ENCODE measurements at places on chromosomes 12 and 14.

DNA sequence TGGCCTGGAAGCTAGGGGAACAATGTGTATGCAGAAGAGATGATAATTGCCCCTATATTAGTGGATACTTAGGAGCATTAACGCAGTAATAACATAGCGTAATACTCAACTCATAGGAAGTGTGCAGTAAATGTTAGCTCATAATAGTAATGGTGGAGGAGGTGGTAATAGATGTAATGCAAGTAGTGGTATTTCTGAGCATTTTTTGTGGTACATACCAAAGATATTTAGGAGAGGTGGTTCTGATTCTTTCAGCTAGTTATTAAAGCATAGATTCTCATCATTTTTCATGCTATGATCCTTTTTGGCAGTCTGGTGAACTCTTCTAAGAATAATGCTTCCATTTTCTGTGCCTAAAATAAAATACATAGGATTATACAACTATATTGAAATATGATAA is 233.1 kb downstream of the PTPRO start:
- no peak for ATAC-seq

- ATAC-seq: no peak
Measured at GRCh38 chr14:46048127-46048526, 603.5 kb downstream of the RPL10L start.

GRCh38 chr14:102655137-102655536 is 62.7 kb downstream of the RCOR1 start:
- peak; percentile 38 for ATAC-seq

DNA sequence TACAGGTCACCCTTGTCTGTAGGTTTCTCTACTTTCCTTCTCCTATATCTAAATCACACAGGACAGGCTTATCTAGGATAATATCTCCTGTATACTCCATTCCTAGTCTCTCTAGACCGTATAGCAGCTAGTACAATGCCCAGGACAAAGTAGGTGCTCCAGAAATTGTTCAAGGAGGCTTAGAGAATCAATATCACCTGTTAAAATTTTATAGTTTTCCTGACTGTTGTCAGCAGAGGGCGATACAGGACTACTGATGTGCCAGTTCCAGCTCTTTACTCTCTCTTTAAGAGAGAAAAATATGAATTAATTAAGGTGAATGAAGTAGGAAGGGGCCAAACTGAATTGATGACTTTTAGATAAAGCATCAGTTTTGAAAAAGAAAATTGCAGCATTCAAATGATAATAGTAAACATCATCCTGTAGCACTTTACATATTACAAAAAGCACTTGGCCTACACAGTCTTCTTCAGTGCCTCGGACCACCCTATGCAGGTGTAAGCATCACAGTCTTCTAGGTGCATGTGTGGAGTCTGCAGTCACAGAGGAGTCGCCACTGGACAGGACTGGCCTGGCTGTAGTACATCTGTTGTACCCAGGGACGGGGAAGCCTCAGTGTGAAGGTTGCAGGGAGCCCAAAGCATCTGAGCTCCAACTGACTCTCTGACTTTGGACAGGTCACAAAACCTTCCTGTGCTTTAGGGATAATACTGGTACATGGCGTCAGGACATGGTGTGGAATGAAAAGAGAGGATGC is 61.9 kb upstream of the MAX start:
- ATAC-seq: peak; percentile 53

DNA sequence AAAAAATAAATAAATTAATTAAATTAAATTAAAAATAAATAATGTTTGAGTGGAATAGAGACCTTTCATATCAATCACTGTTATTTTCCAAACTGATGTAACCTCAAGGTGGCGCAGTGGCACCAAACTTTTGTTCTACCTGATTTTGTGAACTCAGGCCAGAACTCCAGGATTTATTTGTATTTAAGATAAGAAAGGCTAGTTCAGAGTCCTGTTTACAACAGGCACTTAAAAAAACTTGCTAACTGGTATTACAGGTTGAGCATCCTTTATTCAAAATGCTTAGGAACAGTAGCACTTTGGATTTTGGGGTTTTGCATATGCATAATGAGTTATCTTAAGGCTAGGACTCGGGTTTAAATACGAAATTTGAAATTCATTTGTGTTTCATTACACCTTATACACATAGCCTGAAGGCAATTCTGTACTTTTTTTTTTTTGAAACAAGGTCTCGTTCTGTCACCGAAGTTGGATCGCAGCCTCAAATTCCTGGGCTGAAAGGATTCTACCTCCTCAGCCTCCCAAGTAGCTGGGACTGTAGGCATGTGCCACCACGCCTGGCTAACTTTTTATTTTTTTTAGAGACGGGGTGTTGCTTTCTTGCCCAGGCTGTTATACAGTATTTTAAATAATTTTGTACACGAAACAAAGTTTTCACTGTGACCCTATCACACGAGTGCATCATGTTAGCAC is 32.4 kb downstream of the YY1 start:
- peak; percentile 57 for ATAC-seq

GRCh38 chr12:18719922-18720510 is 17.8 kb downstream of the PLCZ1 start:
- peak; percentile 71 for ATAC-seq

- ATAC-seq: peak; percentile 80
Measured at GRCh38 chr14:92726135-92726932, 22.1 kb downstream of the LGMN start.

DNA sequence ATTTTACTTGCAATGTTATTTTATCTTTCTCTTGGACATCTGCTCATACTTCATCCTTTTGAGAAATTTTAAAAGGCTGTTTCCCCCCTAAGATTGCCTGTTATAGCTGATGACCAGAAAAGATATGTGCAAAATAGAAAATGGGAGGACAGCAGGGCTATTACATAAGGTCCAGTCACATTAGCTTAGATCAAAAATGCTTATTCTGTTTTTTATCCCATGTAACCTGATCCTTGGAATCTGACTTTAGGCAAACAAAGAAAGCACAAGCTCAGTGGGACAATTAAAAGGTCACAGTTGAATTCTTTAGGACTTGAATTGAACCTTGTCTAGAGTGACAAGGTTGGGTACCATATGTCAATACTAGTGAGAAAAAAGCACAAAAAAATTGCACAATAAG is 65.1 kb upstream of the TRHDE start:
- ATAC-seq: no peak

- ATAC-seq: peak; percentile 74
Measured at GRCh38 chr12:4855121-4855924, 54.4 kb upstream of the KCNA1 start.

- no peak for ATAC-seq
Measured at GRCh38 chr12:27523305-27523641, 733 bp upstream of the PPFIBP1 start.

DNA sequence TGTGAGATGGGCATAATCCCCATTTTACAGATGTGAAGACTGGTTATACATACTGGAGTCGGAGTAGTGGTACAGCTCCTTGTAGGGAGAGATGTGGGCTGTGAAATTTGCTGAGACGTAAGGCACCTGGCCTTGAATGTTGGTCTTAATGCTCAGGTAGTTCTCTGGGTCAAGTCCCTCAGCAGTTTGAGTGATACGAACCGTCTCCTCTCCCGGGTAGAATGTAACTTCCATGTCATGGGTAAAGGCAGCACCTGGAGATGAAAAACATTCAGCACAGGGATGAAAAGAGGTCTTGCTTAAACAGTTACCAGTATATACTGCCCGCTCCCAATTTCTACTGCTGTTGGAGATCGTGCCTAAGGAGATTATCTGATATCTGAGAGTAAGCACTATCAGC is 28.3 kb downstream of the NID2 start:
- ATAC-seq: no peak

GRCh38 chr12:100987552-100988521 is 193.3 kb downstream of the ANO4 start:
- ATAC-seq: no peak

DNA sequence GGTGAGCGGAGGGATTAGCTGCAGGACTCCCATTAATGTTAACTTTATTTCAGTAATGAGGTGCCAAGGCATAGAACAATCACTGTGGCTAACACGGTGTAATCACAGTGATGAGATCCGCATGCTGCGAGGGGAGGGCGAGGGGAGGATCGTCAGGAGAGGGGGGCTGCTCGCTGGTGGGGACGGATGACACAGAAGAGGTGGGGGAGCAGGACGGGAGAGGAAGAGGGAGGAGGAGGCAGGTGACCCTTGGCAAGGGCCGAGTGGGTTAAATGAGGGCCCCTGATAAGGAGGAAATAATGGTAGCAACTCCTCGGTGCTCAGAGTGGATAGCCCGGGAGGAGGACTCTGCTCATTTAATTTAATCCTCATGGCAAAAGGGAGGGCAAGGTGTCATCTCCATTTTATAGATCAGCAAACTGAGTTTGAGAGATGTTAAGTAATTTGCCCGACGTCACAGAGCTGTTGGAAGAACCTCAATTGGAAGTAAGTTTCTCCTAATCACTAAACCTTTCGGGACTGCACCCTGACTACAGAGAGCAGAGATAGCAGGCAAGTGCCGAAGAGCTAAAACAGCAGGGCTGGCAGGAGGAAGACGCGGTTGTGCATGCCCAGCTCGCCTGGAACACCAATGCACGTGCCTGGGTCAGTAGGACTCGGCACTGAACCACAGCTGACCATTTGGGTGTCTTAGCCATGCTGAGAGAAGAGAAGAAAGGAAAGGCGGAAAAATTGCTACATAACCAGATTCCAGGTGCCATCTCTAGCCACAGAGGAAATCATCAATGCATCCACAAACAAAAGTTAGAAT is 43.0 kb downstream of the SPRING1 start:
- ATAC-seq: no peak

DNA sequence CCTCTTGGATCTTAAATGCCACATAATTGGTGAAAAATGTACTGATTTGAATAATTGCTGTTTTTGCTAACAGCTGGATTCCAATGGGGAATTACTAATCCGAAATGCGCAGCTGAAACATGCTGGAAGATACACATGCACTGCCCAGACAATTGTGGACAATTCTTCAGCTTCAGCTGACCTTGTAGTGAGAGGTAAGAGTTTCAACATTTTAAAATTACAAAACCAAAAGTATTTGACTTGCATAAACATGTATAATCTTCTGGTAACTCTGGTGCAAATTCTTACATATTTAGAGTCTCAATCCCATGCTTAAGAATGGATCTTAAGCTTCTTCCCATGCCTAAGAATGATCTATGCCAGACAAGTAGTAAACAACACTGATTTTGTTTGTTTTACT is 229.1 kb upstream of the PDZRN4 start:
- no peak for ATAC-seq

DNA sequence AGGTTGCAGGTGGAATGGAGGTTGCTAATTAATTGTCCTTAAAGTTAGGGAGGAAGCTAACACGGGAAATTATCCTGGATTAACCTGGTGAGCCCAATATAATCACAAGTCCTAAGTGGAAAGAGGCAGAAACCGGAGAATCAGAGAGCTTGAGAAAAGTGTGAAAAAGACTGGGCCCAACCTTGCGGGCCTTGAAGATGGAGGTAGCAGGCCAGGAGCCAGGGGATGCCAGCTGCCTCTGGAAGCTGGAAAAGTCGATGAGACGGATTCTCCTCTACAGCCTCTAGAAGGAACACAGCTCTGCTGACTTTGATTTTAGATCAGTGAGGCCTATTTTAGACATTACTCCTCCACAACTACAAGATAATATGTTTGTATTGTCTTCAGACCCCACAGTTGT is 2.1 kb downstream of the SDR9C7 start:
- no peak for ATAC-seq

GRCh38 chr14:101248840-101249675 is 312.2 kb upstream of the DIO3 start:
- ATAC-seq: no peak

DNA sequence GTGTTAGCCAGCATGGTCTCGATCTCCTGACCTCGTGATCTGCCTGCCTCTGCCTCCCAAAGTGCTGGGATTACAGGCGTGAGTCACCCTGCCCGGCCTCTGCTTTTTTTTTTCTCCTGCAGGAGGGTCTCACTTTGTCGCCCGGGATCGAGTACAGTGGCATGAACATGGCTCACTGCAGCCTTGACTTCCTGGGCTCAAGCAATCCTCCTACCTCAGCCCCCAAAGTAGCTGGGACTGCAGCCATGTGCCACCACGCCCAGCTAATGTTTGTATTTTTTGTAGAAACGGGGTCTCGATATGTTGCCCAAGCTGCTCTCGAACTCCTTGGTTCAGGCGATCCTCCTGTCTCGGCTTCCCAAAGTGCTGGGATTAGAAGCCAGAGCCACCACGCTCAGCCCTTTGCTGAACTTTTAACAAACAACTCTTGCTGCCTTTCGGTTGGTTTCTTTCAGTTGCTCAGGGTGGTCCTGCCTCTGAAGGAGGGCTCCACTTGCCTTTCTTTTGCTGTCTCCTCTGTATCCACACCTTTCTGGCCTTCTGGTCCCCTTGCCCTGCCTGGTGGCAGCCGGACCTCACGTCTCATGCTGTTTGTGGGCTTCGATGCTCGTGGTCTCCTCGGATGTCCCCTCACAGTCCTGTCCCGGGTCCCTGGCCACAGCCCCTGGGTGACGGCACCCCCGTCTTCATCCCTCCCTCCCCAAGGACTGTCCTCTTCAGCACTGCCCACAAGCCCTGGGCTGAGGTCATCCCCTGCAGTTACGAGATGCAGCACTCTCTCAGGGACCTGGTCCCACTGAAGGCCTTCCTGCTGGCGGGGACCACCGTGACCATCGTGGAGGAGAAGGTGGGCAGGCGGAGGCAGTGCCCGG is 3.8 kb upstream of the B3GNT4 start:
- ATAC-seq: no peak

DNA sequence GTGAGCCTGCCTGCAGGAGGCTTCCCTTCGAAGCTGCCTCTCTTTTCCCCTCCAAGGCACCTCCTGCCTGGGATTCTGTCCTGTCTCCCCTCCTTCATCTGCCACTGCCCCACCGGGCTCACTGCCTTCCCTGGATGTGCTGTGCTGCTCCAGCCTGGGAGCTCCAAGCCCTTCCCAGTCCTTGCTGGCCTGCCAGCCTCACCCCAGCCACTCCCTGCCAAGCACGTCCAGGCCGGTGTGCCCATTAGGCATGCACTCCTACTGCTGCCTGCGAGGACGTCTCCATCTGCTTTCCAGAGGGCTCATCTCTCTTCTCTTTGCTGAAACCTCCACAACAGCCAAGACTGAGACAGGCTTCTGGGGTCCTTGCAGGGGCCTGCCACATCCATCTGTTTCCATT is 8.4 kb upstream of the SLC25A47 start:
- ATAC-seq: peak; percentile 85

Data from esophagus mucosa (tissue), 1 donor.